Heart left ventricle (tissue), 16 donors: ENCODE measurements at places on chromosomes 16 and 17. TPM values are rescaled to one million over a fixed set of nuclear protein-coding genes. Genes with fewer than 3 reads are reported as not detected.

DNA sequence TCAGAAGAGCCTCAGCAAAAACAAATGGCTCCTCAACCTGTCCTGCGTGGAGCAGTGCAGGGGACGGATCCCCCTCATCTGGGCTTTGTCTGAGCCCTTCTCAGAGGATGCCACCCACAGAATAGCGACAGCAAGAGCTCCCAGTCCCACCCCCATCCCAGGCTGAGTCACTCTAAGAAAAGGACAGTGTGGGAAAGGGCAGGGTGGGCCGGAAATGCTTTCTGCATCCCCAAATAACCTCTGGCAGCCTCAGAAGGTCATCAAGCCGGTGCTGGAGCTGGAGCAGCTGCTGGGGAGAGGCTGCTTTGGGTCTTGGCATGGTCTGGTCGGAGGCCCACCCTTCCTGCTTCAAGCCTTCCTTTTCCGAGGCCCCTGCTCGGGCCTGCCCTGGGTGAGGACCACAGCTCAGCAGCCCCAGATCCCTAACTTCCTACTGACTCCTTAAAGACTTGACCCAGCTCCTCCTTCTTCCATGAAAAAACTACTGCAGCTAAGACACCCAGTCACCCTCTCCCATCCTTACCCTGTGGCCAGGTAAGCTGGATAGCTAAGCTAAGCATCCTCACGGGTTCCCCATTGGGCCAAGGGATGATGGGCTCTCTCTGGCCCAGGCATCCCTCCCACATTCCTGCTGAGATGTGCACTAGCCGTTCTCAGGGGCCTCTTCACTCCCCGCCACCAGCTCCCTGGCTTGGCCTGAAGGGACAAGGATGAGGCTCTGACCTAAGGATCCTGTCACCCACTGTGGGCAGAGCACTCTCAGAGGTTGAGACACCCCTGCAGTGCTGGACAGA is 8.7 kb downstream of the SLC12A4 start:
- peak; percentile 93 for DNase-seq

GRCh38 chr17:32697728-32698625 is 178.9 kb downstream of the MYO1D start:
- no peak for DNase-seq

GRCh38 chr16:31179219-31179746 is 656 bp upstream of the FUS start:
- DNase-seq = no peak

DNA sequence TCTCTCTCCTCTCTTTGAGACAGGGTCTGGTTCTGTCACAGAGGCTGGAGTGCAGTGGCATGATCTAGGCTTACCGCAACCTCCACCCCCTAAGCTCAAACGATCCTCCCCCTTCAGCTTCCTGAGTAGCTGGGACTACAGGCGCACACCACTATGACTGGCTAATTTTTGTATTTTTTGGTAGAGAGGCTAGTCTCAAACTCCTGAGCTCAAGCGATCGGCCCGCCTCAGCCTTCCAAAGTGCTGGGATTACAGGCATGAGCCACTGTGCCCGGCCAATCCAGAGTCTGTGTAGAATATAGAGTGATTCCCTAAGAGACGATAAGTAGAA is 65.8 kb upstream of the RPH3AL start:
- no peak for DNase-seq

- DNase-seq = no peak
Observed at GRCh38 chr16:29686740-29687332, 7.9 kb downstream of the QPRT start.

GRCh38 chr17:50459756-50460155 is 8.9 kb downstream of the CHAD start:
- DNase-seq = no peak

Gene FNDC8
- polyA plus RNA-seq = not detected

DNA sequence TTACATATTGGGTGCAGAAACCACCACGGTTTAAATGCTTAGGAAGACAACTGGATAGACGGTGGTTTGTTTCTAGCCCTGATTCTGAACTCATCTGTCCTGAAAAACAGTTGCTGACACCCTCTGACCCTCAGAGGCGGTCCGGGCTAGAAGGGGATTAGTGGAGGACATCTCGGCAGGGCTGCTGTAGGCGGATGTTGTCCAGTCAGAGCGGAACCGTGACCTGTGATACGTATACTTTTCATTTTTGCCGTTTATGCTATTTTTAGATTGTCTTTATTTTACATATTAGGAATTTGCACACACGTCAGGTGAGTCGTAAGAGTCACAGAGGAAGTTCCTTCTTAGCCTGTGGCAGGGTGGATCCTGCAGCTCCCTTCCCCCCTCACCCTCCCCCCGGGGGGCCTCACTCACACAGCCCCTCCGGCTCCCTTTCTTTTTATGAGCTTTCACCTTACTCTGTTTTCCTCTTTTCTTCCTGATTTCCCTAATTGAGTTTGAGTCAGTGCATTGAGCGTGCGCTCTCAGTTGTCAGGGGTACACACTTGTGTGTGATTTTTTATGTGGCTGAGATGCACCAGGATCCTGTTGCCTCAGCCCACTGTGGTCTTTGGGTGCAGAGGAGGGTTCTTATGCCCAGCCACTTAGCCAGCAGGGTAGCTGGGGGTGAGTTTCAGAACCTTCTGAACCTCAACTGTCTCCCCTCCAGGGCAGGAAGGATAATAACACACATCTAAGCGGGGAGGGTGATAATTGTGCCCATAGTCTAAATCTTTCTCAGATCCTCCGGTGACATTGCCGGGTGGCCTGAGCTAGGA is 211.1 kb upstream of the CHMP6 start:
- no peak for DNase-seq

GRCh38 chr17:71423871-71424546 is 696.8 kb upstream of the SOX9 start:
- DNase-seq = no peak

- DNase-seq = no peak
Observed at GRCh38 chr16:75198135-75198600, 8.8 kb downstream of the CTRB2 start.

DNA sequence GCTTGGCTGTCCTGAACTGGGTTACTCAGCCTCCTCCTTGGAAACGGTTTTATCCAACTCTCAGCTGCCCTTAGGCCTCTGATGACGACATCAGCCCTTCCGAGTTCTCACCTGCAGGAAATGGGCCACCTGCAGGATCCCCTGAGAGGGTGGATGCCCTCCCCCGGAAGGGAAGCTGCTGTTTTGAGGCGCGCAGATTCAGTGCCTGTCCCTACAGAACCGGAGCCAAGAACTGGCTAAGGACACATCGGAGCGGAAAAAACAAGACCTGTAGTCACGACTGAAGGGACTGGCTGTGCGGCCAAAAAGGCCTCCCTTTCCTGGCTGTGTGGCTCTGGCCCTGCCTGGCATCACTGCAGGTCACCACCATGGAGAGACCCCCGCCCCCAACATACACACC is 11.7 kb upstream of the C16orf95 start:
- DNase-seq = peak; percentile 20

DNA sequence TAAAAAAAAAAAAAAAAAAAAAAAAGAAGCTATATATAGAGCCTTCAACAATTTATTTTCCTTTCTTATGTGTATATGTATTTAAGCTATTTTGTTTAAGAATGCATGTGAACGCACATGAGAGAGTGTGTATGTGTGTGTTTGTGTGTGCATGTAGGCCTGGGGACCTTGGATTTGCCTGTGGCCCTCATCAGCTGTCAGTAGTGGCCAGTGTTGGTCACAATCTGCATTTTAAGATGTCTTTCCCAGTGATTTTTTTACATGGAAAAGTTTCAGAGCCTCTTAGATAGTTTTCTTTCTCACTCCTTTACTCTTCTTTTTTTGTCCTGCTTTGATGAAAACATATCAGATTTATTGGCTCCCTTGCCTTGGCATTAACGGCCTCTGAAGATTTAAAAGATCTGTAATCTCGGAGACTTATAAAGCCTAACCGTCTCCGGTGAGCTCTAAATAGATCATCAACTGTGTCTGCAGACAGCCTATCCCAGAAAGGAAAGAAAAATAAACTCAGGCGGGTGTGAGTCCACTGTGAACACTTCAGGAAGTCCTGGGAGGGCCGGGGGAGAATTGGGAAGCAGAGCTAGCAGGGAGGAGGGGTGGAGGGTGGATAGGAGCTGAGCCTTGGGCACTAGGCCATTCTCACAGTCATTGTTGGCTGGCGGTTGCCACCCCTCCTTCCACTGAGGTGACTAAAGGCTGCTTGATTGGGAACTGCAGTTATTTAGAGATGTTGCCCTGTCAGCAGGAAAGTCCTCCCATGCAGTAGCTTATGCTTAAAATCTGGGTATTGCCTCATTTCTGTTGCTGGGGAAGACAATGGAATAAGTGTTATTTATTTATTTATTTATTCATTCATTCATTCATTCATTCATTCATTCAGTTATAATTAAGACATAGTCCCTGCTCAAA is 86.8 kb downstream of the WWP2 start:
- peak; percentile 92 for DNase-seq
